NCI-H2107 (cell line): ENCODE measurements at places on chromosomes 6 and 20.

DNA sequence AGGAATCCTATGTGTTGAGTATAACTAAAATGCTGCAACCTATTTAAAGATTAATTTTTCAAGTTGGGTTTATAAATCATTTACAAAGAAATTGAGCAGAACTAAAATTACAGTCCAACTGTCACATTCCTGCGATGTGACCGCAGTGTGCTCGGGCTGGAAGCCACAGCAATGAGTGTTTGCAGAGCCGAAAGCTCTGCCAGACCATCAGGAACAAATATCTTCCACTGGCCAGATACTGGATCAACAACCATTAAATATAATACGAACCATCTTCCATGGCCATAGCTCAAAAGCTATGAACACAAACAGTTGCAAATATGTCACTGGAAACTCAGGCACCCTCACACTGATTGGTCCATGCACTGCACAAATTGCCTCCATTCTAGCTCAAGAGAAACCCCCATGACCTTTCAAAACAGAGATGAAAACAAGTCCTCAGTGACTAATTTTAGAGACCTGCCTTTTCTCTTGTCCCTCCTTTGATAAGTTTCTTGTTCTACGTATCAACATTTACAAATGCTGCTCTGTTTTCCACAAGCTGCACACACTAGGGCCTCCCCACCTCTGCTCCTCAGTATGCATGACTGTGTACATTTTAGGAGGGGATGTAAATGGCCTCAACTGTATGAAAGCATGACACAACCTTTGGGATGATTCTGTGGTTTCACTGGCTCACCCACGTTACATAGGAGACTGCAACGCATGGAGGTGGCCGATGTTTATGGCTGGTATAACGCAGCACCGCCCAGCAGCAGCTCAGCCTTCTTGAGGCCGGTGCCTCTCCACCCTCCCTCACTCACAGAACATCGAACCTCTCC lies 171.7 kb downstream of the WDR27 start:
- no peak for DNase-seq

GRCh38 chr20:43477619-43478018 lies 19.9 kb downstream of the SRSF6 start:
- DNase-seq, result no peak

DNA sequence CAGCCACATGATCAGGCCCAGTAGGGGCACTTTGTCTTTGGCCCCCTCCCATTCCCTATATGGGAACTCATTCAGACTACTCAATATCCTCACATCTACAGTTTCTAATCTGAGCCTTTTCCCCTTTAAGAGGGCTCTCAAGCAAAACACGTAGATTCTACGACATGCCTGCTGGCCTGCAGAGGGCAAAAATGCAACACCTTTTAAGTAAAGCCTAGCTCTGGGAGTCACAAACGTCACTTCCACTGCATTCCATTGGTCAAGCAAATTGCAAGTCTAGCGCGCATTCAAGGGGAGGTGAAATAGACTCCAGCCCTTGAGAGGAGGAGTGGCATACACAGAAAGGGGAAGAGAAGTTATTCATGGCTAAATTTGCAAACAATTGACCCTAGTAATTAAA lies 70.6 kb downstream of the CDC40 start:
- no peak for DNase-seq

- DNase-seq, result no peak
Observed at GRCh38 chr6:108170332-108171290, 4.8 kb downstream of the NR2E1 start.

- no peak for DNase-seq
Observed at GRCh38 chr6:163427498-163428254, 13.2 kb downstream of the QKI start.
